ENCODE measurements at places on chromosomes 2 and 18.

GRCh38 chr2:12412898-12413305, 303.8 kb upstream of the TRIB2 start:
- DNase-seq = no peak

GRCh38 chr2:90221300-90221651, 1529.8 kb downstream of the RPIA start:
- DNase-seq = no peak

- DNase-seq = no peak
Measured at GRCh38 chr2:191411472-191411871, 166.3 kb downstream of the MYO1B start.

DNA sequence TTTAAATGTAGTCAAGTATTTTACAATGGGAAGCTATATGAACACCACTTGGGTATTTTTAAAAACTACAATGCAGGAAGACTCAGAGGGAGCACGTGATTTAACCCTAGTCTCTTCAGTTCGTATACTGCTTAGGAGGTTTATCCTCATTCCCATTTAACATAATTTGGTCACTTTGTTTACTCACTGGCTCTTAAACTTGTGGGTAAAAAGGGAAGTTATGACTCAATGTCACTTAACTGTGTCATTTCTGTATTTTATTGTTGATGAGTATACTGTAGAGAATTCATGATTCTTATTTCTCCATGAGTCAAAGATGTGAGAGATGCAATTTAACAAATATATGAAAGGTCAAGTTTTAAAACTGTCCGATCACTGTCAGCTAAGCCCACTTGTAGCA, 48.2 kb downstream of the SLC66A3 start:
- DNase-seq = no peak

DNA sequence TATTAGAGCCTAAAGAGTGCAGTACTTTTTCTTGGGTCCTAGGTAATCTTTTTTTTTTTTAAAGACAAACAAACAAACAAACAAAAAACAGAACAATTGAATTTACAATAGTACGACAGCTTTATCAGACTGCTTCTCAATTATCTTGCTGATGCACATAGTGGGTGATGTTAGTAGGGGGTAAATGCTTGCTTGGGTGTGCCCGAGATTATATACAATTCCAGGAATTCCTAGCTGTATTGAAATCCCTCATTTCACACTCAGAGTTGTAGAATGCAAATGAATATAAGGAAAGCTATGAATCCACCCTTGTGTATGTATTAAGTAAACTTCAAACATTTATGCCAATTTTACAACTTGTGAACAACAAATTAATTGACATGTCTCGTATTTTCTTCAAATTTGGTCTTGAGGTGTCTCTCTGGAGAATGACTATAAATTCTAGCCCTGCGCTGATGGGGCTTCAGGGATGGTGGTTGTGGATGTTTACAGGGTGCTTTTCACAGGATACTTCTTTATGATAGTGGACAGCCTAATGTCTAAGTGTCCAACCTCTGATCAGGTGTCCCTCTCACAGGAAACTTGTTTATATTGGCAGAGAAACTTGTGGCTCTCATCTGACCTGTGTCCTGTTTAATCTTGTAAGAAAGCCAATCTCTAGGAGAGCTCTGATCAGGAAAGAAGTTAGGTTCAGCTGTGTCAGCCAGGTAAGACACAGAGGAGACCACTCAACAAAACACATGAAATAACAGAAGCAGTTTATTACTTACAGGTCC, 61.9 kb upstream of the SLC39A10 start:
- DNase-seq = no peak
